Activated CD8-positive, alpha-beta memory T cell treated with anti-CD3 and anti-CD28 coated beads for 48 hours (primary cell): ENCODE measurements at places on chromosomes 6 and 20.

DNA sequence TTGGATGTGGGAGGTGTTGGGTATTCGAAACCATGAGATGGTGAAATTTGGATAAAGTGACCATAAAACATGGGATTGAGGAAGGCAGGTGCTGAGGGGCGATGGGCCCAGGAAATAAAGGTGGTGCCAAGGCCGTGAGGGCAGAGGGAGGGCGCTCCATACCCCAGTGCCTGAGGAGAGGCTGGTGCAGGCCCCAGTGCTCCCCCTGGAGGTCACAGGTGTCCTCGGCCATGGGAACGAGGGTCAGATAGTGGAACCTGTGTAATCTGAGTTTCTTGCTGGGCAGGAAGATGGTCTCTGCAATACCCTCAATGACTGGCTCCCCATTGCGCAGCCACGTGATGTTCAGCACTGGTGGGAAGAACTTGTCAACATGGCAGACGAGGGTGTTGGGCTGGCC, 16.2 kb downstream of the HLA-DPB1 start:
- no peak for DNase-seq

GRCh38 chr20:59947376-59947775, 7.2 kb downstream of the FAM217B start:
- no peak for DNase-seq

DNA sequence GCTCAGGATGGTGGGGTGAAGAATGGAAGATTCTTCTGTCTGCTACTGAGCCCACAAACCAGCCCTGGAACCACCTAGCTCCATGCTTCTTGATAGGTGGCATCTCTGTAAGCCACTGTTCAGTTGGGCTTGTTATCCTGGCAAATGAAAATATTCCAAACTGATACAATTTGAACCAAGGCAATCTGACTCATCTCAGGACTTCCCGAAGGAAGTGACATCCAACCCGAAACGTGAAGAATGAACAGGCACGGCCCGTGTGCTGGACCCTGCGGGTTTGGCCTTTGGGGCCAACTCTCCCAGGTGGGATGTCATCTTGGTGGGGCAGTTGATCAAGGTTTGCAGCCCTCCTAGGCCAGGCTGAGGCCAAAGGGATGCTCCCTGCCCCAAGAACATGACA, 160.3 kb downstream of the PREX1 start:
- DNase-seq, result no peak

GRCh38 chr6:130827247-130828149, at the start of gene SMLR1:
SMLR1 (plus strand) TSS chr6:130827406; CDS start chr6:130827414, 8 bp downstream.
- no peak for DNase-seq

DNA sequence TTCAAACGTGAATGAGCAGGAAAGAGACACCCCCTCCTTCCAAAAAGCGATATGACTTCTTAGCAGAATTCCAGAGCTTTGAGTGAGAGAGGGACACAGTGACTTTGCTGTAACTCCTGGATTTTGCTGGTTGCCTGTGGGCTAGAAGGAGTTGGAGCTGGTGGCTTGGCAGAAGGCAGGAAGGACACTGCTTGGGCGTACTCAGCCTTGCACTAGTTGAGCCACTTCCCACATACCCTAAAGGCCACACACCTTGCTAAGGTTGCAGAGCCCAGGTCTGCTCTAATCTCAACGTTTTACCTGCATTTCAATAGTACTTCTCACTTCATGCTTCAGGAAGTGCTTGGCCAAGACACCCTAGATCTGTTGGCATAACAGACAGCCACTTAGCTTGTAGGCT, 30.6 kb downstream of the RAB22A start:
- no peak for DNase-seq

- peak; percentile 20 for DNase-seq
Measured at GRCh38 chr6:157380458-157380778, 572 bp upstream of the ZDHHC14 start.

- no peak for DNase-seq
Measured at GRCh38 chr20:57266291-57267157, at the start of gene BMP7. BMP7 (minus strand) TSS chr20:57266641; CDS start chr20:57266122, 519 bp downstream.

- DNase-seq, result no peak
Measured at GRCh38 chr20:8400486-8400885, 268.4 kb downstream of the PLCB1 start.

GRCh38 chr20:61692479-61692878, 373.2 kb downstream of the TAF4 start:
- no peak for DNase-seq

- DNase-seq, result no peak
Measured at GRCh38 chr20:45370571-45371160, 7.5 kb downstream of the TP53TG5 start.

DNA sequence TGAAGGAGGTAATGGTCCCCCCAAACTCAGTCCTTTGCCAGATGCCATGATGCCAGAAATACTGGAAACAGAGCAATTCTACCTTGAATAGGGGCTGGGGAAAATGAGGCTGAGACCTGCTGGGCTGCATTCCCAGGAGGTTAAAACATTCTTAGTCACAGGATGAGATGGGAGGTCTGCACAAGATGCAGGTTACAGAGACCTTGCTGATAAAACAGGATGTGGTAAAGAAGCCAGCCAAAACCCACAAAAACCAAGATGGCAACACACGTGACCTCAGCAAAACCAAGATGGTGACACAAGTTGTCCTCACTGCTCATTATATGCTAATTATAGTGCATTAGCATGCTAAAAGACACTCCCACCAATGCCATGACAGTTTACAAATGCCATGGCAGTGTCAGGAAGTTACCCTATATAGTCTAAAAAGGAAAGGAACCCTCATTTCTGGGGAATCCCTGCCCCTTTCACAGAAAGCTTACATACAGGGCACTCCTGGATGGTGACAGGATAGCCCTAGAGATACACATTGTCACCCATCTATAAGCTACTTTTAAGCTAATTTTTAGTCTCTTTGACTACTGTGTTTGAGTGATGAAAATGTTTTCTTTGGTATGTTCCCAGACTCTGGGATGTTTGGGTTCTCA, 979.7 kb downstream of the TBC1D32 start:
- no peak for DNase-seq

- no peak for DNase-seq
Measured at GRCh38 chr6:40733770-40734396, 146.7 kb upstream of the LRFN2 start.

- no peak for DNase-seq
Measured at GRCh38 chr6:160060920-160061447, 60.6 kb upstream of the SLC22A1 start.

DNA sequence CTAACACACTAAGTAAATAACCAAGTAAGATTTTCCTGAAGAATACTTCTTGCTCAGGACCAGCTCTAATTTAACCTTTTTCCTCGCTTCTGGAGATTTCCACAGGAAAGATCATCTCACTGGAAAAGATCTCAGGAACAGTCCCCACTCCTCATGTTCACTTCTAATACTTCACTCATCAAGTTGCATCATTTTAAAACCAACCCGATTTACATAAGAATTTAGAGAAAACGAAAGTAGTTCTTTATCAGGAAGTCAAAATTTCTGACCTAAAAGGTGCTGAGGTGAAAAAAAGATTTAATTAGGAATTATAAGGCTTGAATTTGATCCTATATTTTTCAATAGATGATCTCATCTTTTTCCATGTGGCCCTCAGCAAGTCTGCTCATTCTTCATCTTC, 46.6 kb upstream of the PKHD1 start:
- no peak for DNase-seq

GRCh38 chr6:78110641-78111040, 457.8 kb downstream of the MEI4 start:
- no peak for DNase-seq

GRCh38 chr6:54467384-54467783, 159.1 kb downstream of the TINAG start:
- DNase-seq, result no peak

DNA sequence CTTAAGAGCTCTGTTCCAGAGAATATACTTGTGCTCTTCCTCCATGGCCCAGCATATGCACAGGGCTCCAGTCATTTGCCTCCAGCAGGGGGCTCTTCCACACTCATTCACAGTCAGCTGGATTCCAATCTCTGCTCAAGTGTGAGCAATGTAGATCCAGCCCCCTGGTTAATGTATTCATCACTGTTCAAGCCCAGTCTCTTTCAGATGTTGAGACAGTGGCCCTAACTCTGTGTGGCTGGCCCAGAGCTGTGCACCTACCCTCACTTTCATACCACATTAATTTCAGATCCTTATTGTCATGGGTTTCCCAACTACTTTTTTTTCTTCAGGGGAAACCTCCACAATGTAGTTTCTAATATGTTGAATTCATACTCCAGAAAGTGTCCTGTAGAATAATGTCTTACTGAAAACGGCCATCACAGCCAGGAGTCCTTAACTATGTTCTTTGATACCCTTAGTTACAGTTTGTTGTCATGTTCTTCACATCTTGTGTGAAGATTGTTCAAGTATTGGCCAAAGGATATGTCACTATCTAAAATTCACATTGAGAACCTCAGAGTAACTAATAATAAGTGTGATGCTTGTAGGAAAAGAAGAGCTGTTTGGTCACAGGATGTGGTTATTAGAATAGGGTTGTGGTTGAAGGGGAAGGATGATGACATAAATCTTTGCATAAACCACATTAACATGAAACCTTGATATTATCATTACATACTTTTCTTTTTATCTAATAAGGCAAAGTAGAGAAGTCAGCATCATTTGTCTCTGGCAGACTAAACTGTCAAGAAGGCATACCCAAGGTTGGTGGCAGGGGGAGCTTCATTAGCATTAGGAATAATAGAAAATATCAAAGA, 14.4 kb upstream of the HLA-DQA1 start:
- no peak for DNase-seq

DNA sequence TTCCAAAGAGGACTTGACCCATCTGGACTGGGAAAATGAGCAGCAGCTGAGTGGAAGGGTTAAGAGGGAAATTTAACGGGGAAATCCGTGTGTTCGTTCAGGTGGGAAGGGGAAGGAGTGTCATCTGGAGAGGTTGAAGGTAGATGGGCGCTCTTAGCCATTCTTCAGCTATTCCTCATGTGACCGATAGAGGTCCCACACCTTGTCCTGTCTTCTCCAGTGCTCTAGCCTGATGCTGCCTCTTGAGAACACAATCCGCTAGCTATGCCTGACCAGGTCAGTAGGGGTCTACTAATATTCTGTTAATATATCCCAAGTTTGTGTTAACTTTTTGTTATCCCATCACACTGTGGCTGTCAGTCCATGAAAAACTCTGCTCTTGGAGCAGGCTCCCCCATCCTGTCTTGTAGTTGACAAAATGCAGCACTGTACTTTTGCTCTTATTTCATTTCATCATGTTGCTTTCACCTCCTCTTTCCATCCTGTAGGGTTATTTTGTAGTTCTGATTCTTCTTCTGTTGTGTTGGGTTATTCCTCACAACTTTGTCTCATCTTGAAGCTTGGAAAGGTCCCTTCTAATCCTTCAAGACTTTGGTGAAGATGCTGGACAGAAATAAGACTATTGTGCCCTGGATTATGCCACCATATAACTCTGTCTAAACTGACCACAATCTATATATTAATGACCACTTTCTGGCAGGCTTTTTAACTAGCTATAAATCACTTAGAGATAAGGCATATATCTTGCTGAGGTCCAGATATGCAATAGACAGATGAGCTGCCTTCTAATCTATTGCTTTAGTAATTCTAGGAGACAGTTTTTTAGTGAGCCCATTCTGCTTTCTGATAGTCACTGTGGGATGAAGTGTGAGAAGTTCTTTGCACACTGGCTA, 123.4 kb upstream of the SUPT3H start:
- no peak for DNase-seq
